Stimulated activated CD4-positive, alpha-beta T cell treated with anti-CD3 and anti-CD28 coated beads, Interleukin-4, amount 100 ng/mL, for 24 hours (primary cell): ENCODE measurements at places on chromosomes 11 and 22.

GRCh38 chr22:47605441-47605840, 843.0 kb downstream of the TBC1D22A start:
- no peak for DNase-seq

DNA sequence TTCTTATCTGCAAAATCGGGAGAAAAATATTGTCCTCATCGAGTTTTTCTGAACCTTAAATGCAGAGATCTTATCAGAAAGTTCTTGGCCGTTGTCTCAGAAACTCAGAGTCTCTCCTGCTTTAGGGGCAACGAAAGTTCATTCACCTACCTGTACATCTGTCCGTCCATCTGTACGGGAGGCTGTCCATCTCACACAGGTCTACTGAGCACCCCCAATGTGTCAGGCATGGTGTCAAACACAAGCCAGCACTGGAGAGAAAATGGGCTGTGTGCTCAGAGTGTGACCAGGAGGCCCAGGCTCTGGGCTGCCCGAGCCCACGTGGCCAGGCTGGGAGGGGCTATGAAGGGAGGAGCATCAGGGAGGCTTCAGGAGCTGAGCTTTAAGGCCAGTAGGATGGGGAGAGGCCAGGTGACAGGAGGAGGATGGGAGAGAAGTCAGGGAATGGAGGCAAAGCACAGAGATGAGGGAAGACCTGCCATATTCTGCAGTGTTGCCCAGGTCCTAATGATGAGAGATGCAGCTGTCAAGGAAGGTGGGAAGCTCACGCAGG, 62.4 kb upstream of the MYEOV start:
- DNase-seq: no peak

DNA sequence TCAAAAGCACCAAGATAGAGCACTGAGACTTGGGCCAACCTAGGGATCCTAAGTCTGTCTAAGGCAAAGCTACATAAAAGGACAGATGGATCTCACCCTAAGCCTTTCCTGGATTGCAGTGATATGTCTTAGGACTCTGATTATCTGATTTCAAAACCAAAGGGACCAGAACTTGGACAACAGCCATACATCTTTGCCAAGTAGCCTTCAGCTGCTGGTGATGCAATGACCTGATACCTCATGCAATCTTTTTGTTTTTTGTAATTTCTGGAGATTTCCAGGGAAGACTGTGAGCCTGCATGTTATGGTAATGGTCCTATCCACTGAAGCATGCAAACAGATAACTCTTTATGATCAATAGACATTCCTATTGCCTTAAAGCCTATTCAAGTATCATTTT, 230.4 kb upstream of the MTNR1B start:
- DNase-seq: no peak

DNA sequence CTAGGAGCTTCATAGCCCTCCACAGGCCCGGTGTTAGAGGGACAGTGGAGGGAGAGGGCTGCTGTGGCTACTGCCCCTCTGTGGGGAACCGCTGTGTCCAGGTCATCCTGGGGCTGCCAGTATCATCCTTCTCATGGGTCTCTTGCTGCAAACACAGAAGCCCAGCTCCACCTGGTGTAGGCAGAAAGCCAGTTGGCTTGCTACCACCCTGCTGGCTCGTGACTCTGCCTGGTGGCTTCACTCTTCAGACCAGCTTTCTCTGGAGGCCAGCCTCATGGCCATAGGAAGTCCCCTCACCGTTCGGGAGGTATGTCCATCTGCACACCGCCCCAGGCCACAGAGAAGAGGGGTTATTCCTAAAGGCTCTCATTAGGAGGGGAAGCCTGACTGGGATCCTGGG, 19.4 kb upstream of the SUSD2 start:
- no peak for DNase-seq

GRCh38 chr11:102957953-102958352, 2.4 kb upstream of the MMP13 start:
- no peak for DNase-seq
